CD4-positive, alpha-beta T cell treated with Interleukin-4 for 1 hour (primary cell): ENCODE measurements at places on chromosomes 5 and 9.

GRCh38 chr9:102479191-102479590 lies 515.9 kb upstream of the CYLC2 start:
- no peak for DNase-seq

GRCh38 chr5:57476601-57477056 lies 6.0 kb downstream of the ACTBL2 start:
- DNase-seq = no peak

- no peak for DNase-seq
Measured at GRCh38 chr9:91302831-91303230, 58.9 kb downstream of the AUH start.

GRCh38 chr9:118575341-118576070 lies 793.7 kb downstream of the BRINP1 start:
- DNase-seq = no peak

DNA sequence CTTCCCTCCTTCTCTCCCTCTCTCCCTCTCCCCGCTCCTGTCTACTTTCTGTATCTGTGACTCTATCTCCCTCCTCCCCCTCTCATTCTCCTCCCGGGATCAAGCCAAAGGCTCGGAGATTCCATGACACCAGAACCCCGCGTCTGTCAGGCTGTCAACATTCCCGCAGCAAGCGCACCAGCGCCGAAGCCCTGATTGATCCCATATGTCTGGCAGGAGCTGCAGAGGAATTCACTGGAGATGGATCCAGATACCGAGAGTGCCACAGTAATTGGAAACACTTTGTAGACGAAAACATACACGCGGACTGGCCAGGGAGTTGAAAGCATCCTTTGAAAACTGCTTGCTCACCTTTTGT lies 300 bp upstream of the SVEP1 start:
- no peak for DNase-seq

DNA sequence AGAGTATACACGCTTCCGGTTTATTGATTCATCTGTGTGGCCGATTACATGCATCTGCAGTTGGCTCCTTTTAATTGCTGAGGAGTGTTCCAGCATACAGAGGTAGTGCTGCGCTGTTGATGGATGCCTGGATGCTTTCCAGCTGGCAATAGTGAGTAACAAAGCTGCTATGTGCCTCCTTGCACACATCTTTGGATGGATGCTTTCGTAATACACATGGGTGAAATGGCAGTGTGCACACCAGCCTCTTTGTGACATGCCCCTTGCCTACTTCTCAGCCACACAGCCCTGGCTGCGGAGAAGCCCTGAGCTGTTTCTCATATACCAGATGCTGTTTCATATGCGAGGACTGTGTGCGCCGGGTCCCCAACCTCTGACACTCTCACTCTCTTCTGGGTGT lies 151.0 kb downstream of the GADD45G start:
- DNase-seq = no peak

GRCh38 chr5:116455061-116455460 lies 119.6 kb downstream of the SEMA6A start:
- no peak for DNase-seq

DNA sequence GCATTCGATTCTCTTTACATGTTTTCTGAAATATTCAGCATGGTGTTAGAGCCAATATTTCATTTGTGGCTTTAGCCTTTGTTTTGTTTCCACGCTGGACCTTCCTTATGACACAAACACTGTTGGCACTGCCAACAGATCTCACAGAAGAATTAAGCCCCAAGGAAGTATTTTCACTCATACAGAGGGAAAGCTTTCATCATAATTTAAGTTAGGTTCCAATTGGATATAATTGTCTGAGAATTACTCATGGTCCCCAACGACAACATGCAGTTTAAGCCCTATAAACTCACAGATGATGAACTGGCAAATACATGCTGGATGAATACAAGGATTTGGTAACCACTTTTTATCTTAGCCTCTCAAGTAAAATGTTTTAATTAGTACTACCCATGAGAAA lies 259.5 kb downstream of the EBF1 start:
- no peak for DNase-seq
